ENCODE measurements at places on chromosomes 1 and 21.

GRCh38 chr1:35222322-35223083 lies 29.6 kb upstream of the SFPQ start:
- DNase-seq = peak; percentile 88

GRCh38 chr1:10340930-10341590 lies 57.8 kb upstream of the PGD start:
- no peak for DNase-seq

GRCh38 chr1:226061068-226061840 lies 1.3 kb upstream of the H3-3A start:
- no peak for DNase-seq

DNA sequence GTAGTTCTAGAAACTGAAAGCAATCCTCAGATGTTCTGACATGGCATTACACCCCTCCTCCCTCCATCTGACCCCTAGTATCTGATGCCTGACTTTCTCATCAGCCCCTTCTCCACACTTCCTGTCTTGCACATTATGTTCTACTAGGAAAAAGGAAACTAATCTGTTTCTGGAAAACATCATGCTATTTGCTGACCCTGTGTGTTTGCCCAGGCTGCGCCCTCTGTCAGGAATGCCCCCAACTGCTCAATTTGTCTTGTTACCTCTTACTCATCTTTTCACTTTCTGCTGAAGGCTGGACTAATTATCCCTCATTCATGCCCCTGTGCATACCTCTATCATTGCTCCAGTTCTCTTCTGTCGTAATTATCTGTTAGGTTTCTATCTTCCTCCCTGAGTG lies 37.5 kb upstream of the DAB1 start:
- DNase-seq = no peak

DNA sequence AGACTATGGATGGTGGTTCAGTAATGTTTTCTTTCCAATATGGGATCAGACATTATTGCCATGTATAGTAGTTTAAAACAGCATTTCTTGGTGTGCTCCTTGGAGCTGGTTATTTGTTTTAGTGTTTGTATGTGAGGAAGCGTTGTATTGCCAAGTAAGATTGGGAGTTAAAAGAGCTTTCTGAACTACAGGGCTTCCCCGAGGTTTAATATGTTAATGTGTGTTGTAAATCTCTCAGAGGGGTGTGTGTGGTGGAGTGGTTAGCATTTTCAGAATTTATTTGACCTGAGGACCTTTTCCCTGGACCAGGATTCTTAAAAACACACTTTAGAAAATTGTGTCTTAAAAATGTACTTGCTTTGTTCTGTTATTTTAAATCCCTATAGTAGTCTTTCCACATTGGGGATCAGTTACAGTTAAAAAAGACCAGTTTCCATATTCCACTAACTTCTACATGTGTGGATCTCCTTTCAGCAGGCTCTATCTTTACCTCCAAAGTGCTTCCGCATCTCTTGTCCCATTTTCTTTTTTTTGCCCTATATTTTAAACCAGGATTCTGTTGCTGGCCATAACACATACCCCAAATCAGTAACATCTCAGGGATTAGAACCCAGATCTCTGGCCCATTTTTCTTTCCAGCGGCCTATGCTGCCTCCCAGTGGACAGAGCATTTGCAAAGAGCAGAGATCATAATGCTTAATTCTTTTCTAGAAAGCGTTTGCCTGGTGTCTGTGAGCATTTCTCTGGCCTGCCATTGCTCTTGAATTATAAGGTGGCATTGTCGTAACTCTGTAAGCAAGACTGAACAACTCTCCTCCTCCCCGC lies 58.6 kb downstream of the PBX1 start:
- DNase-seq = peak; percentile 31

DNA sequence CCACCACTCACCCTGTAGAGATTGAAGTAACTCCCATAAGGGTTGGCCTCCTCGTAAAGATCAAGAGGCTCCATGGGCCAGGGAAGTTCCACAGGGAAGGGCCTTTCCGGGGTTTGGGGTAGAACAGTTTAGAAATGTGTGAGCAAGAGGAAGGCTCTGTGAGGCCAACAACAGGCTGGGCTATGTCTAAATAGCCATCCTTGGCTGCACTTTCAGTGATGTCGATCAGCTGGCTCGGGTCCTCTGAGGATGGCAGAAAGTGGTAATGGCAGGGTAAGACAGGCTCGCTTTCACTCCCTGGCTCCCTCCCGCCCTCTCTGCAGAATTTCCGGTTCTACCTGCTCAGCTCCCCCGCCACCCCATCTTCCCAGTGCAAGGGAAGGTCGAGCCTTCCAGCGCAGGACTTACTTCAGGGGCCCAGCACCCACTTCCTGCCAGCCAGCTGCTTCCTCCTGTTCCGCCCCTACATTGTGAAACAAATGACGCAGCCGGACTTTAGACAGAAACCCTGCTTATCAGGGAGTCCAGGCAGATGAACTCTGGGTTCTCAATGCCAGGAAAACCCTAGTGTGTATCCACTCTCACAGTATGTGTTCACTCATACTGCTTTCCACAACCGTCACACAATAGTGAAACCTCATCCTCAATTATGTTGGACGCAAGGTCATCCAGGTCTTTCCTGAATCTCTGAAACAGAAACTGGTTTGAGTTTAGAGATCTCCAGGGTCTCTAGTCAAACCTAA lies 7.3 kb downstream of the F11R start:
- peak; percentile 98 for DNase-seq

- no peak for DNase-seq
These were observed 11.7 kb downstream of the LHX9 start for GRCh38 chr1:197928849-197929336.

GRCh38 chr1:246597340-246597739 lies 31.1 kb downstream of the CNST start:
- peak; percentile 73 for DNase-seq

DNA sequence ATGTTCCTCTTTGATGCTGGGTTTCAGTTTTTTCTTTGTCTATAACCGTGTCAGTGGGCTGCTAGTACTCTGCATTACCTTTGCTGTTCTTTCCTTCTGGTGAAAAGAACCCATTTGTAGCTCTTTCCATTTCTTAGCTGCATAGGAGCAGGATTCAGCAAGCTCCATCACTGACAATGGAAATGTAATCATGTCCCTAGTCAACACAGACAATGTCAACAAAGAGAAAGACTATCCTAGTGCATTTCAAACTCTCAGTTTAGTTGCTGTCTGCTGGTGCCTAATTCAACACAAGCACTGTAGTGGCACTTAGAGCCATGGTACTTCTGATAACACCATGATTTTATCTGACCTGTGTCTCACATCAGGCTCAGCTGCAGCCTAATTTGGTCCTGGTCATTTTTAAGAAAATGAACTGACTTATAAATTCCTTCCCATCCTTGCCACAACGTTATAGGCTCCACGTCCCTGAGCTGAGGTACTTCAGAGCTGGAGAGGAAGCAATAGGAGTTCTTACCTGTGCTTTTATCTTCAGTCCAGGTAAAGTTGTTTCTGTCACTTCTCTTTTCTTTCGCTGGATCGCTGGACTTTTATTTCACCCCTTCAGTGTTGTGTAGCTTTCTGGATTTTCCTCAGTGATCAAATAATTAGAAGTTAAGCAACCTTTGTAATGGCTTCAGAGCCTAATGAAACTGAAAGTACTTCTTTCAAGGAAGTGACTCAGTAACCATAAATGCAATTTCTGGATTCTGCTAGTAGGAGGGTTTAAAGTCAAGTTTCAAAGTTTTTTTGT lies at the start of gene GBP3:
TSS of gene GBP3 (minus strand) at position 700 of the 793 bp plus-strand sequence. CDS start 2,145 bp downstream, outside the sequence.
- DNase-seq = peak; percentile 85

- DNase-seq = no peak
These were observed 27.2 kb downstream of the MCOLN2 start for GRCh38 chr1:84969489-84970250.

GRCh38 chr1:104794035-104794434 lies 1044.3 kb downstream of the AMY1C start:
- DNase-seq = no peak

- peak; percentile 20 for DNase-seq
These were observed 40.5 kb downstream of the COL6A1 start for GRCh38 chr21:46021978-46022544.
